ENCODE measurements at places on chromosomes 7 and 10. TPM values are rescaled to one million over a fixed set of nuclear protein-coding genes. Genes with fewer than 3 reads are reported as not detected.

Gene RBP4
- polyA plus RNA-seq, result 24.3 TPM

- H3K27ac ChIP-seq, result no peak overlapping the region
- no peaks in the 10 kb centered on the region for H3K27me3 ChIP-seq
- no peaks in the 10 kb centered on the region for H3K36me3 ChIP-seq
- no peak for DNase-seq
- H3K4me3 ChIP-seq, result no peak overlapping the region
These were observed 56.7 kb downstream of the MTPN start for GRCh38 chr7:135920478-135920877.

DNA sequence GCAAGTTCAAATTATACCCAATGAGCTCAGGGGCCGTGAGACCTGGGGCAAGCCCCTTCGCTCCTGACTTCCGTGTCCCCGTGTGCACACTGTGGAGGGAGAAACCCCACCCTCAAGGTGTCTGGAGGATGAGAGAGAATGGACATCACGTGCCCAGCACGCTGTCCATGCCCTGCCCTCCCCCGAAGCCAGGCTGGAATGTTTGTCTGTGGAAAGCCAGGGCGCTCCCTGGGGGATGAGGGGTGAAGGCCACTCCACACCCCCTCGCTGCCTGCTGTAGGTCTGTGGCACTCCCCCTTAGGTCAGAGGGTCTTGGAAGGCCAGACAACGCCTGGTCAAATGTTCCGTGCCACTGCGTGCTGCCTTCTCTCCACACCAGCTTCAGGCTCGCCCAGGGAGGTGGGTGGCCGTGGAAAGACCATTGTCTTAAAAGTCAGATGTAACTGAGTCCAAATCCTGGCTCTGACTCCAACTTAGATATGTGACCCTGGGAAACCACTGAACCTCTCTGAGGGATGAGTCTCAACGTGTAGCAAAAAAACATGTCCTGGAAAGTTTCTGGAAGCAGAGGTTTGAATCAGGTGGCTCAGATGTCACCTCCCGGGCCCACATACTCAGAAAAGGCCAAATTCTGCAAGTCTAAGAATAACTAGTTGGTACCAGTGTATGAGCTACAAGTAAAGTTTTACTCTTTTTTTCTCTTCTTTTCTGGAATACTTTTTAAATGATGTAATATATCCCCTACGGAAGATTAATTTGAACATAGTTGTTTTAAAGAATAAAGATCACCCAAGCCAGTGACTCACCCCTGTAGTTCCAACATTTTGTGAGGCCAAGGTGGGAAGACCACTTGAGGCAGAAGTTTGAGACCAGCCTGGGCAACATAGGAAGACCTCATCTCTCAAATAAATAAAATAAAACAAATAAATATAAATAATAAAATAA lies 24.9 kb downstream of the RCC1L start:
- DNase-seq, result no peak
- H3K4me3 ChIP-seq, result no peak overlapping the region
- no peaks in the 10 kb centered on the region for H3K4me1 ChIP-seq
- H3K27me3 ChIP-seq, result no peaks in the 10 kb centered on the region
- H3K36me3 ChIP-seq, result peaks cover 2% of the 10 kb centered on the region

Gene DNAJC12
- 33.9 TPM for polyA plus RNA-seq

Data from kidney (tissue), 22 donors.